Prostate gland (tissue), 2 donors: ENCODE measurements at places on chromosomes 2 and 18. TPM values are rescaled to one million over a fixed set of nuclear protein-coding genes. Genes with fewer than 3 reads are reported as not detected.

DNA sequence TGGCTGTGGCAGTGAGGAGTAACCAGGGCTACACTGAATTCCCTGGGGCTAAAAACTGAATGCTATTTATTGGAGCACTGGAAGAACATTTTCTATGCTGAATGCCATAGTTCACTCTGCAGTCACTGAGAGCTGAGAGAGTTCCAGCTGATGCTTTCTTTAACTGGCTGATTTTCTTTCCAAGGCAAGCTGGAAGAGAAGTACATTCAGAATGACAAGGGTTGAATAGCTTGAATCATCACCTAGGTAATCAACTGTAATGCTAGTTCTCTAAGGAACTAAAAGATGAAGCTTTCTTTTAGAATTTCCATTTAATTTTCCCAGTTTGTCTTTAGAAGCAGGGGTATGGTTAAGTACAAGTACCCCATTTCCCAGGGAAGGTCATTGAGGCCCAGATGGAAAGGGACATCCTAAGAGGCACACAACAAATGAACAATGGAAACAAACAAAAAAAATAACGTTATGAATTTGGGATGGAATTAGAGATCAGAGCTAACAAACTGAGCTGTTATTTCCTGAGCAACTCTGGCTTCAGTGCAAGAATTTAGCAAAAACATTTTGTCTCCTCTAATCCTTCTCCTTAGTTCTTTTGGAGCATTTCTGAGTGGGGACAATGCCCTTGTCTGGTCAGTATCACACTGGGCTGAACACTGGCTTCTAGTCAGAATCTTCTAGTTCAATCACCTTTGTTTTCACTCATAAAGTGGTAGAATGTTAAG, 132.8 kb upstream of the REG3A start:
- DNase-seq, result no peak

- DNase-seq, result no peak
Observed at GRCh38 chr2:16604236-16604635, 61.4 kb downstream of the CYRIA start.

- no peak for DNase-seq
Observed at GRCh38 chr2:189096769-189097447, 82.7 kb downstream of the COL5A2 start.

DNA sequence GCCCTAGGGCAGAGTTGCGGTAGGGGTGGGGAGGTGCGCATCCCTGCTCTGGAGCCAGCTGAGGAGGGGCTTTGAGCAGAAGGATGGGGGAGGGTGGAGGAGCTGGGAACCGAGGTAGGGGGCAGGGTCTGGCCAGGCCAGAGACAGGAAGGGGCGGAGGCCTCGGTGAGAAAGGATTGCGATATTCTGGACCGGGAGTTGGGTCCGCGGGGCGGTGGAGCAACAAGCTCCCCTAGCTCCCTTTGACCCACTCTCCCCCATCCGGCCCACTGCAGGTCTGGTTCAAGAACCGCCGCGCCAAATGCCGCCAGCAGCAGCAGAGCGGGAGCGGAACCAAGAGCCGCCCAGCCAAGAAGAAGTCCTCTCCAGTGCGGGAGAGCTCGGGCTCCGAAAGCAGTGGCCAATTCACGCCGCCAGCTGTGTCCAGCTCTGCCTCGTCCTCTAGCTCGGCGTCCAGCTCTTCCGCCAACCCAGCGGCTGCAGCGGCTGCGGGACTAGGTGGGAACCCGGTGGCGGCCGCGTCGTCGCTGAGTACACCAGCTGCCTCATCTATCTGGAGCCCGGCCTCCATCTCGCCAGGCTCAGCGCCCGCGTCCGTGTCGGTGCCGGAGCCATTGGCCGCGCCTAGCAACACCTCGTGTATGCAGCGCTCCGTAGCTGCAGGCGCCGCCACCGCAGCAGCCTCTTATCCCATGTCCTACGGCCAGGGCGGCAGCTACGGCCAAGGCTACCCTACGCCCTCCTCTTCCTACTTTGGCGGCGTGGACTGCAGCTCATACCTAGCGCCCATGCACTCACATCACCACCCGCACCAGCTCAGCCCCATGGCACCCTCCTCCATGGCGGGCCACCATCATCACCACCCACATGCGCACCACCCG, 4.8 kb downstream of the OTX1 start:
- DNase-seq, result no peak

Gene ZSWIM2
- total RNA-seq, result not detected

Gene SGO2
- total RNA-seq, result 5.1 TPM

Gene MSTN
- 0.05 TPM for total RNA-seq

Gene CHRNA1
- not detected for total RNA-seq

DNA sequence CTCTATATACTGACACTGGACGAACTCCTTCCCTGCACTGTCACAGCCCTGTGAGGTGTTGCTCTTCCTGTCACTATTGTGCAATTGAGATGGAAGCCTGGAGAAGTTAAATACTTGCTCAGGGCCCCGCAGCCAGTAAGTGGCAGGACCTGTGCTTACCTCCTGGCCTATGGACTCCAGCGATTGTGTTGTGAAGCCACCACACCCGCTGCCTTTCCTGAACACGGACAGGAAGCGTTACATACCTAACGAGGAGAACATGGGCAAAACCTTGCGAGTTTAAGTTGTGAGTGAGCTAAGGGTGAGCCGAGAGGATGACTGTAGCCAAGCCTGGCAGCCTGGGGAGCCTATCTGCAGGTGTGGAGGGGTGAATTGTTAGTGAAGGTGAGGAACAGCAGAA, 26.1 kb downstream of the RAB31 start:
- DNase-seq, result no peak

DNA sequence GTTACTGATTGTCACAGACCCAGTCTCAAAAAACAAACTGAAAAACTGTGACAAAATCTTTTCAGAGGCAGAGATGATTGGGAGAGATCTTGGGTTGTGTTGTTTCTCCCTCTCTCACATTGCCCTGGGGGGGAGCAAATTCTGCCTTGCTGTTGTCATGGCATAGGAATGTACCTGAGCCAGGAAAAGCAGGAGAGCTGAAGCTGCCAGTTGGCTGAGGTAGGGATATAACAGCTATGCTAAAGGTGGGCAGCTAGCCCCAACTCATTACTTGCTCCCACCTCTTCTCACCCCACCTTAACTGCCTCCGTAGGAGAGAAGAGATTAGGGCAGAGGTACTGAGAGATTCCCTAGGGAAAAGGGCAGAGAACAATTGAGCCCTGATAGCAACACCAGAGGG, 299.3 kb downstream of the OSR1 start:
- DNase-seq, result peak; percentile 34

GRCh38 chr2:111066062-111066593, 54.6 kb upstream of the BCL2L11 start:
- DNase-seq, result no peak

DNA sequence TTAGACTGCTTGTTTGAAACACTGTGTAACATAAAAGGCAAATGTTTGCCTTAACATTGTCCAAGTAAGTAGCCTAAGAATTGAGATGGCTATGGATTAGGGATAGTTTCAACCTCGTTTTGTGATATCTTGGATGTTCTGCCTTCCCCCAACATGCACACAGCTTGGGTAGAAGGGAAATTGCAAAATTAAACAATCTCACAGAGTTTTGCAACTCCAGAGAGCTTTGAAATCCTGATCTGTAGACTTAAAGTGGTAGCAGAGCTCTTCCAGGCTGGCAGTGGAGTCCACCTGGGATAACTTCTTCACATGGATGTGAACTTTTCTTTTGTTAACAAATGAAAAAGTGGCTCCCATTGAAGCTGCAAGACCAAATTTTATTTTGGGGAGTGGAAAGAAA, 59.6 kb downstream of the CHRNA1 start:
- no peak for DNase-seq

DNA sequence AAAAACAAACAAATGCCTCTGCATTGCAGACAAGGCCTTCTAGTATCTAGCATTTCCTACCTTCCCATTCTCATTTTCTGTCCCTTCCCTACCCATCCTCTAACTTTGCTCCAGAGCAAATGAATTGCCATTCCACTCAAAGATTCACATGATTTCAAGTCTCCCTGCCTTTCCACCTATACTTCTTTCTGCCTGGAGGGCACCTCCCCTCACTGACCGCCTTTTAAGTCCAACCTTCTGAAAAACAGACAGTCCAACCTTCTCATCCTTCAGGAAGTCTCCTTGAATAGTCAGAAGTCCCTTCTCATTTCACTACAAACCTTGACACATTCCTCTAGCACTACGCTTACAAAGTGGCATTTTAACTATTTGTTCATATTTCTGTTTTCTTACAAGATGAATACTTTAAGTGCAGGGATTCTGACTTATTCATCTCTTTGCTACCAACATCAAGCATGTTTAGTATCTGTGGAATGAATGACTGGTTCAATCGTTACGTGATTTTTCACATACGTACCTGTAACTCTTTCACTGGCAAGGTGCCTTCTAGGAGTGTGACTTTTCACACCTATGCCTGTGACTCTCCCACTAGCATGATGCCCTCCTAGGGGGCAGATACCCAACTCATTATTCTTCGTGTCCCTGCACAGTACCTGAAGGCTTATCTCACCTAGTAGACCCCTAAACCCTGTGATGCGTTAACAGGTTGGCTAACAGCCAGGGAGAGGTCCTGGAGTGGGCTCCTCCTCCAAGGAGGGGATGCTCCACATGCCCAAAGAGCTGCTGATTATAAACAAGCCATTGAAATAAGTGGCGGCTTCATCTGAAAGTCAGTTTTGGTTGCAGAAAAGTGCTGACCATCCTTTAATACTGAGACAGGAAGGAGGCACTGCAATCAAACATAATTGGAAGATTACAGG, 356.2 kb downstream of the MYCN start:
- DNase-seq, result no peak

DNA sequence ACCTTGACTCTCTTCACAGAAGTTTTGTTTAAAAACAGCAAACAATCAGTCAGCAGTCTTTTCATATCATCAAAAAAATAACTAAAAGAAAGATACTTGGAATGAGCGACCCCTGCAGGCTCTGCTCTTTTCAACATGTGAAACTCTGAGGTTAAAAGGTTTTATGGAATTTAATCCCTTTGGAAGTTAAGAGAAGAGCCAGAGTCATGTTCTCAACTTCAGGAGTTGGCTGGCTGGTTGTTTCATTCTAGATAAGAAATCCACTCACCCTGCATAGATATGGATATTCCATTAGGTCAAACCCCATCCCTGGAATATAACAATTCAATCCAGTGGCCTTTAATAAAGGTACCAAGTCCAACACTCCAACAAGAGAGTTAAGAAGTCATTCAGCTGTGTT, 115.6 kb upstream of the RMDN2 start:
- DNase-seq, result no peak

DNA sequence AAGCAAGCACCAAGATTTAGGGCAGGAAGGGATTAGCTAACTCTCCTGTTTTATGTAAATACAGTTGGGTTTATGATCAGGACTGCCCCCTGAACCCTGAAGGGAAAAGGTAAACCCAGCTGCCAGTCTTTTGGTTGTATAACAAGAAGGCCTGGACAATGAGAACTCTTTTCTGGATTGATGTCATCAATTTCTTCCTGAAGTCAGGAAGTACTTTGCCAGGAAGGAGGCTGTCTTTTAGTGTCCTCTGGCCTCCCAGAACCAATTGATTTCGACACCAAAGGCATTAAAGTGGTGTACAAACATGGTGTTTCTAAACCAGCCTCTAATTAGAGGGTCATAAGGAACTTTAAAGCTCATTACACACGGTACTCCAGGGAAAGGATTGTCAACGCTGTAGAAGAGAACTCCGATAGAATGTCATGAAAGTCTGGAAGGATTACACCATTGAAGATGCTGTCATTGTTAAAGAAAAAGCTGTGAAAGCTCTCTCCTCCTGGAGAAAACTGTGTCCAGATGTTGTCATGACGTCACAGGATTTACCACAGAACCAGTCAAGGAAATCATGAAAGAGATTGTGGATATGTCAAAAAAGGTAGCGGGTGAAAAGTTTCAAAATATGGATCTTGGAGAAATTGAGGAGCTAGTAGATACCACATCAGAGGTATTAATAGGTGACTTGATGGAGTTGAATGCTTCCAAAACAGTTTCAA, 78.8 kb downstream of the ANKRD12 start:
- no peak for DNase-seq

DNA sequence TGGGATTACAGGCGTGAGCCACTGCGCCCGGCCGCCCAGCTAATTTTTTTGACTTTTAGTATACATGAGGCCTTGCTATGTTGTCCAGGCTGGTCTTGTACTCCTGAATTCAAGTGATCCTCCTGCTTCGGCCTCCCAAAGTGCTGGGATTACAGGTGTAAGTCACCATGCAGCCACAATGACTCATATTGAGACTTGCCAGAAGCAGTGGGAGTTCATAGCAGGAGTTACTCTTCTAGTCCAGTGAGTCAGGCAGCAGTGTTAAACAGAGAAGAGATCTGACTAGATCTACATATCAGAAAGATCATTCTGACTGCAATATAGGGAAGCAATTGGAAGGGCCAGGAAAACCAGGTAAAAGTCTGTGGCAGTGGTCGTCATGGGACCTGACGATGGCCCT, 1.5 kb upstream of the FLACC1 start:
- DNase-seq, result no peak

DNA sequence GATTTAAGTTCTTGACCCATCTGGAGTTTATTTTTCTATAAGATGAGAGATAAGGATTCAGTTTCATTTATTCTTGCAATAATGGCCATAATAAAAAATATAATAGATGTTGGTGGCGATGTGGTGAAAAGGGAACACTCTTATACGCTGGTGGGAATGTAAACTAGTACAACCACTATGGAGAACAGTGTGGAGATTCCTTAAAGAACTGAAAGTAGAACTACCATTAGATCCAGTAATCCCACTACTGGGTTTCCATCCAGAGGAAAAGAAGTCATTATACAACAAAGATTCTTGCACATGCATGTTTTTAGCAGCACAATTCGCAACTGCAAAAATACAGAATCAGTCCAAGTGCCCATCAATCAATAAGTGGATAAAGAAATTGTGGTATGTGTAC, 1040.5 kb upstream of the GYPC start:
- no peak for DNase-seq

- no peak for DNase-seq
Observed at GRCh38 chr2:8216397-8216796, 465.5 kb upstream of the ID2 start.

DNA sequence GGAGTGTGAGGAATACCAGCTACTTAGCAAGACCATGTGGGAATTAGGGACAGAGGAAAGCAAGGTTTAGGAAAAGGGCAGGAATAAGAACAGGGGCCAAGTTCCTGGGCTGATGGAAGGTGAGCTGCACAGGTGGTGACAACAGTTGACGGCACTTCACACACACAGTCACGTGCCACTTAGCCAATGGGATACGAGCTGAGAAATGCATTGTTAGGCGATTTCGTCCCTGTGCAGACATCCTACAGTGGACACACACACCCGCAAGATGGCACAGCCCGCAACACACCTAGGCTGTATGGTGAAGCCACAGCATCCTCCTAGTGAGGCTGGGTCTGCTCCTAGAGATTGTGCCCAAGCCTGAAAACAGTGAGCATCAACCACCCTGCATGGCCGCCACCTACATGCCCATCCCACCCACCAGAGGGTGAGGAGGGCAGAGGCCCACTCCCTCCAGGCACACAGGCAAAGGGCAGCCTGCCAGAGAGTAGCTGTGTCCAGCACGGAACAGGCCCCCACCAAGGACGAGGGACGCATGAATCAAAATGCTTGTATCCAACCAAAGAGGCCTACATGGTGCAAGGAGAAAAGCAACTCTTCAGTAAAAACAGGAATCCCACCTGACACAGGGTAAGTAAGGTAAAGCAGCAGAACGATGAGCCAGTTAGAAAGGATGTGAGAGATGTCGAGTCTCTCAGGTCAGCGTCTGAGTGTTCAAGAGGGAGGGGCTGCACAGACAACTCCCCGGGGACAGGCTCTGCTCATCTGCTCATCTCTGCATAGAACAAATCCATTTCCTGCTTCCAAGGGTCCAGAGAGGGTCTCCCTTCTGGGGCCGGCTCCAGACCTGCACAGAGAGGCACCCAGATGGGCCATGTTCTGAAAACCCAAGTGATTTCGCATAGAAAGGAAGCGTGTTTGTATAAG, 51.3 kb downstream of the ZNF516 start:
- DNase-seq, result no peak

- no peak for DNase-seq
Observed at GRCh38 chr18:45231617-45232016, 383.7 kb upstream of the SLC14A2 start.
